Islet precursor cell (in vitro differentiated cells): ENCODE measurements at places on chromosomes 12 and 14.

DNA sequence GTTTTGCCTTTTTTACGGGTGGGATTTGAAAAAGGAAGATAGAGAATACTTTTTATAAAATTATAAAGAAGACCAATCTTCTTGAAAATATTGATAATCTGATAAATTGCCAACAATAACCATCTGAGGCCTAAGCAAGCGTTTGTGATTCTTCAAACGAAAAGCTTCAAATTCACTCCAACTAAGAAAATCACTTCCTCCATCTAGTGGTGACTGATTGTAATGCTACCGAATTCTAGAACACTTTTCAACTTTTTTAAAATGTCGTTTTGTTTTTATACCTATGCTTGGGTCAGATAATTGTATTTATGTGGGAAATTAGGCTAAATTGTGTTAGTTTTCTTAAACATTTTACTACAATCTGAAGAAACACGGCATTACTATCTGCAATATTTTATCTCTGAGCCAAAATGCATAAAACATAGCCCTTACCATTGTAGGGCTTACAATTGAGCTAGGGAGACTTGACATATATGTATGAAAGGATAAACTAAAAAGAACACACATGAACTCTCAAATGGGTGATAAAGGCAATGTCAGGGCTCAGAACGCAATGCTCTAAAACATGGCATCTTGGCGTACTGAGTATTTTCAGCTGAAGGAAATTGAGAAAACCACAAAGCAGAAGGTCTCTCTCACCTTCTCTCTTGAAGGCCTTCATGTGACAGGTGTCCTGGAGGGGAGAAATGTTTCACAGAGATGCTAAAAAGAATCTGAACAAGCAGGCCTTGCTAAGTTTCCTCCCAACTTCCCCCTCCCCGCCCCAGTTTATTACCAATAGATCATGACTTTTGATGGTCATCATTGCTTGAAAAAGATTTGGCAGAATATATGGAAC is 36.8 kb upstream of the G2E3 start:
- no peak for DNase-seq

DNA sequence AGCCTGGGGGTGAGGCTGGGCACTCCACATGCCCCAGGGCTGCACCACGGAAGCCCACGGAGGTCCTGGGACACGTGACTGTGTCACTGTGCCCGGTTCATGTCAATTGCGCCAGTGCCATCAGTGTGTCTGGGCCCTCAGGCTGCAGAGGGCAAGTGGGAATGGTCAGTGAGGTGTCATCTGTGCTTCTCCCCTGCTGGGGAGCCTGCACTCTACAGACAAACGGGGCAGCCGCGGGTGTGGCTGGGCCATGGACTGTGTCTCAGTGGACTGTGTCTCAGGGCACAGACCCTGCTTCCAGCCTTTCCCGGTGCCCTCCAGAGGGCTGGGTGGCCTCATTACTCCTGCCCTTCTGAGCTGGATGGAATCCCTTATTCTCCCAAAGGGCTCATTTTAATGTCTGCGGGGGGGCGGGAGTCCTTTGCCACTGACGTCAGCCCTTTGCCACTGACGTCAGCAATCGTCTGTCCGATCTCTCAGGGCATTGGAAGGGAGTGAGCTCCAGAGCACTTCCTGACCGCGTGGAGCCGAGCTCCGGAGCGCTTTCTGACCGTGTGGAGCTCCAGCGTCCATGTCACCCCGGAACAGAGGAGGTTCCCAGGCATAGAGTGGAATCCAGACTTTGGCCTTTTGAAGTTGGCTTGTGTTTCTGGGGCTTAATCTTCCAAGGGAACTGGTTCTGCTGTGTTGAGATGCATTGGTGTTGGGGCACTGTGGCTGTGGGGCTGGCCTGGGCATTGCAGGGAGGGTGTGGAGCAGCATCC is 72.4 kb downstream of the ADGRD1 start:
- DNase-seq, result no peak

DNA sequence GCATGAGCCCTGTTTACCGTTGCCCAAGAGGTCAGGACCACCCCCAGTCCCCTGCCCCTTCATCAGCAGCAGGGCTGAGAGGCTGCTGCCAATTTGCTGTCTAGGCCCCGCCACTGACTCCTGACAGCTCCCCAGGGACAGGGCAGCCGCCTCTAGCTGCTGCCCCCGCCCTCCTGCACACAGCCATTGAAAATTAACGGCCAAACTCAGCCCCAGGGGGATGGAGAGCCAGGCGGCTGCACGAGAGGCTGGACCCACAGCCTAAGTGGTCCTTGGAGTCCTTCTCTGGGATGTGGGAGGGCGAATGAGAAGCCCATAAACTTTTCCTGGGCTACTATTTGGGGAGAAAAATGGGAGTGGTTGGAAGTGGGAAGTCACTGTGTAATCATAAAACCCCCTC is 4.6 kb downstream of the FOXN4 start:
- DNase-seq, result peak; percentile 53

GRCh38 chr12:96170328-96170727 is 23.8 kb upstream of the ELK3 start:
- DNase-seq, result no peak

DNA sequence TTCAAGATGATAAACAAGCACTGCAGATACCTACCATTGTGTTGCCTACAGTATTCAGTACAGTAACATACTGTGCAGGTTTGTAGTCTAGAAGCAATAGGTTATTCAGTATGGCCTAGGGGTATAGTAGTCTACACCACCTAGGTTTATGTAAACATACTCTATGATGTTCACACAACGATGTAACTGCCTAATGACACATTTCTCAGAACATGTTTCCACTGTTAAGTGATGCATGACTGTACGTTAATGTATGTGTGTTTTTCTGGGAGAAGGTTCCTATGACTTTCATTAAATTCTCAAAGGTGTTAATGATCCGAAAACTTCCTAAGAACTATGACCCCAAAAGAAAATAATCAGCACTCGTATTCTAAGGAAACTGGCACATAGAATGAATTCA is 20.9 kb upstream of the CALM1 start:
- no peak for DNase-seq

DNA sequence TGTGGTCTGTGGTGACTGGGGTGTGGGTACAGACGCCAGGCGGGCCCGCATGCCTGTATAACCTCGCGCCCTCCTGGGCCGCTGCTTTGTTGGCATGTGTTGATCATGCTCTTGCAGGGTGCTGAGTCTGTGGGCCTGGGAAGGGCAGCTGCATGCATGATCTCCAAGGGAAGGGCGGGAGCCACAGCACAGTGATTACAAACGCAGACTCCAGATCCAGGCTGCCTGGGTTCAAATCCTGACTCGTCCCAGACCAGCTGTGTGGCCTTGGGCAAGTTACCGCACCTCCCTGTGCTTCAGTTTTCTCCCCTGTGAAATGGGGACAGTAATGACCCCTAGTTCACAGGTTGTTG is 24.0 kb downstream of the ADGRD1 start:
- DNase-seq, result no peak

- DNase-seq, result no peak
Observed at GRCh38 chr12:81365284-81365683, 287.4 kb downstream of the ACSS3 start.

GRCh38 chr12:82209533-82209932 is 148.7 kb downstream of the CCDC59 start:
- no peak for DNase-seq
